ENCODE measurements at places on chromosomes 11 and 22. TPM values are rescaled to one million over a fixed set of nuclear protein-coding genes. Genes with fewer than 3 reads are reported as not detected.

DNA sequence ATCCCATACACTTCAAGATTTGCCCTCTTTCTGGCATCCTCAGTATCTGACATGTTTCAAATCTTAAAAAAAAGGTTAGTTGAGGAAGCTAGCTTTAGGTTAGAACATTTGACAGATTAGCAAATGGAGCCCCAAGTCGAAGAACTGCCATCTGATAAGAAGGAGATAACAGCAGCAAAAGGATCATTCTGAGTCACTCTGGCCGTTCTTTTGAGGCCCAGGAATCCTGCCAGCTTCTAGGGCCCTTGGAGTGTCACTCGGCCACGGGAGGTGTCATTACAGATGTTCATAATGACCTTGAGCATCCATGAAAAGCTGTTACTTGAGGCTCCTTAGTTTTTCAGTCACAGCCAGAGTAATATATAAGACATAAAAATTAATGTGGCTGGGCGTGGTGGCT is 132.1 kb upstream of the RASSF10 start:
- no peak for DNase-seq

DNA sequence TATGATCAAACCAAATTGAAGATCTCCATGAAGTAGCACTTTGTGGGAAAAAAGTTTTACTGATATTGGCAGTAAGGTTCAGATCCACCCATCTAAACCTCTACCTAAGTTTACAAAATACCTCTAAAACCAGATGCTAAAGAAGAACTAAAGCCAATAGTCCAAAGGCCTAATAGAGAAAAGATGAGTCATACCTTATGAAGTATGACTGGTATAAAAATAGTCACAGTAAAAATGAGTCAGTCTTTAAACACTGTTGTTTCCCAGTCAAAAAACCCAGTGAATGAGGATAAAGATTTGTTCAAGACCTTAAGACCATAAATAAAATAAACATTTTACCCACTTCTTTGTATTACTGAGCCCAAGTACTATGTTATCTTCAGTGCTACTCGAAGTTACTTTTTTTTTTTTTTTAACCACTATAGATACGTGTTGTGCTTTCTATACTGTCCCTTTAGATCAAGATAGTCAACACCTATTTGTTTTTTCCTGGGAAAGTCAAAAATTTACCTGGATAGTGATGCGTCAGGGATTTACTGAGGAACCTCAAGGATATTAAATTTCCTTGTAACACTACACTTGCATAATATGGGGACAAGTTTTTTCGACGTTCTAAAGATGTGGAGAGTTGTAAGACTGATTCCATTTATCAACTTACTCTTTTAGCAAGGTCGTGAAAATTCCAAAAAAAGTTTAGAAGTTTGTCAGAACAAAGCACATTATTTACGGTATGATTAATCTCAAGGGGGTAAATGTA is 87.3 kb downstream of the CCDC73 start:
- no peak for DNase-seq

DNA sequence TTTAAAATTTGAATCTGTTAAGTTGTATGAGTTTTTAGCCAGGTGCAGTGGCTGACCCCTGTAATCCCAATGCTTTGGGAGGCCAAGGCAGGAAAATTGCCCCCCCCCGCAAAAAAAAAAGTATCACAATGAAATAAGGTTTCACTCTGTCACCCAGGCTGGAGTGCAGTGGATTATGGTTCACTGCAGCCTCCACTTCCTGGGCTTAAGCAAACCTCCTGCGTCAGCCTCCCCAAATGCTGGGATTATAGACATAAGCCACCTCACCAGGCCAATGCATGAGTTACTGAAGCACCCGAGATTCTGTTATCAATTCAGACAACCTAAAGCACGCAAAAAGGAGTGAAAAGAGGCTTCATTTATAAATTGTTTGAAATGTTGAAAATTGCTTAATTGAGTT is 2.4 kb upstream of the CHID1 start:
- no peak for DNase-seq

- DNase-seq, result no peak
These were observed 54.6 kb downstream of the PRCP start for GRCh38 chr11:82845356-82846353.

GRCh38 chr11:128627666-128628324 is 40.4 kb upstream of the ETS1 start:
- no peak for DNase-seq

- no peak for DNase-seq
These were observed 224.6 kb upstream of the CCDC90B start for GRCh38 chr11:83510530-83511460.

Gene NOL12
- total RNA-seq, result 66.4 TPM

- no peak for DNase-seq
These were observed 31.8 kb downstream of the USP35 start for GRCh38 chr11:78220218-78221157.

Gene KCNJ1
- not detected for total RNA-seq
